NCI-H69 (cell line): ENCODE measurements at places on chromosomes 7 and 10.

- DNase-seq: no peak
Observed at GRCh38 chr7:140676306-140676705, 3.6 kb downstream of the ADCK2 start.

DNA sequence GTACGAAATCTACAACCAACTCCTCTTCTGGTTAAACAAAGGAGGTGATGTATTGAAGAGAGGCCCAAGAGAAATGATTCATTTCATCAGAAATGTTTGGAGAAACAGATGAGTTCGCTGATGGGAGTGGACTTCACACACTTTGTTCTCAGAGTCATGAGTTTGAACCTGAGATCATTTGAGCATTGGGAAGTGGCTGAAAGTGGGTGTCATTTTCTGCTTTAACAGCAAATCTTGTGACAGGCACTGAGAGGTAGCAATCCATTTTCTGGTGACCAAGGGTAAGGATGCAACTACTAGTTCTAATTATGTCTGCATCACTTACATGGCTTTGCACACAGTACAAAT, 51.4 kb downstream of the RBM20 start:
- no peak for DNase-seq

DNA sequence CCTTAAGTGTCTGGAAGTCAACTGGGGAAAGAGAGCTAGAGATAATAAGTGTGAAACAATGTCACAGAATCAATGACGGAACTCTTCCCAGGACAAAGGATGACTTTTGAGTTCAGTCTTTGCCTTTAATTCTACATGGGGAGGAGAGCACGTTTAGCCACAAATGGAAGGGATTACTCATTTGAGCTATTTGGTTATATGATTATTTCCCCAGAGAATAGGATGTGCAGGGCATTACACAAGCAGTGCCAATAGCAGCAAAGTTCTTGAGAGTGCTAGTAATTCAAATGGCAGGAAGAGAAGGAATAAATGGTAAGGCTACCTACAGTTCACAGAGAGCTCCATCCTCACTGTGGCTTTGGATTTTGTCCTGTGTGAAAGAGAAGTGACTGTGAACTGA, 6.0 kb downstream of the EGFR start:
- DNase-seq: no peak

DNA sequence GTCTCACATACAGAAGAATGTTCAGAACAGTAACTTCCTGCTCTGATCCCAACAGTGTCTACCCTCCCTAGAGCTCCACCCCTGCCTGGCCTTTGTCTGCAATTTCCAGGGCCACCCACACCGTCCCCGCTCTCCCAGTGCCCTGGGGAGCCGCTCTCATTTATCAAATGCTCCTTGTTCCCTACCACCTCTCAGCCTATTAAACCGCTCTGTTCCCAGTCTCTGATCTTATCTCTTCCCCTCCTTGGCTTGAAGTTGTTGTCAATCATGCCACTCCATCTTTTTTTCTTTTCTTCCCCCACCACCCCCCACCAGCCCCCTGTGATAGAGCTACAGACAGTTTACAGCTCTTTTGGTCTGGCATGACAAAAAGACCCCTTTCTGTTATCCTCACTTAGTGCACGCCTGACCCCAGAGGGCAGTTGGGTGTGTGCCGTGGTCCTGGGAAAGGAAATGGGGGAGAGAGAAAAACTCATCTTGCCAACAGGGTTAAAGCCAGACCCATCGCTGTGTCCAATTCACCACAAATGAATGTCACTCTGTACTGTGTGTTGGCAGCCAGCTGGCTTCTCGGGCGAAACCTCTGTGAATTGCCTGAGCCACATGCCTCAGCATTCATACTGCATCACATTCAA, 28.8 kb upstream of the HECTD2 start:
- no peak for DNase-seq

DNA sequence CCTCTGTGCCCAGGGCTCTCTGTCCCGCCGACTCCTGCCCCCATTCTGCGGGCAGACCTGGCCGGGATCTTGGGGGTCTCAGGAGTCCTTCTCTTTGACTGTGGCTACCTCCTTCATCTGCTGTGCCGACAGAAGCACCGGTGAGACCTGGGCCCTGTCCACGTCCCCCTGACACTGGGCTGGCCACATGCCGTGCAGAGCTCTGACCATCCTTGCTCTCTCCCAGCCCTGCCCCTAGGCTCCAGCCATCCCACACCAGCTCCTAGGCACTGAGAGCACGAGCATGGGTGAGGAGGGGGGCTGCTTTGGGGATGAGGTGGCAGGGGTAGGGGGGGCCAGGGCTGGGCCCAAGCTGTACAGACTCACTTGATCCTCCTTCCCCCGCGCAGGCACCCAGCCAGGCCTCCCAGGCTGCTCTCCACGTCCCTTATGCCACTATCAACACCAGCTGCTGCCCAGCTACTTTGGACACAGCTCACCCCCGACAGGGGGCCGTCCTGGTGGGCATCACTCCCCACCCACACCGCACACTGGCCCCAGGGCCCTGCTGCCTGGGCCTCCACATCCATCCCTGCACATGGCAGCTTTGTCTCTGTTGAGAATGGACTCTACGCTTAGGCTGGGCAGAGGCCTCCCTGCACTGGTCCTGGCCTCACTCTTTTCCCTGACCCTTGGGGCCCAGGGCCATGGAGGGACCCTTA, 4.8 kb upstream of the PILRB start:
- no peak for DNase-seq

GRCh38 chr10:79443338-79444198, 1.9 kb downstream of the ZCCHC24 start:
- peak; percentile 25 for DNase-seq

- DNase-seq: peak; percentile 83
Observed at GRCh38 chr7:122965306-122965705, 30.2 kb downstream of the TAS2R16 start.

DNA sequence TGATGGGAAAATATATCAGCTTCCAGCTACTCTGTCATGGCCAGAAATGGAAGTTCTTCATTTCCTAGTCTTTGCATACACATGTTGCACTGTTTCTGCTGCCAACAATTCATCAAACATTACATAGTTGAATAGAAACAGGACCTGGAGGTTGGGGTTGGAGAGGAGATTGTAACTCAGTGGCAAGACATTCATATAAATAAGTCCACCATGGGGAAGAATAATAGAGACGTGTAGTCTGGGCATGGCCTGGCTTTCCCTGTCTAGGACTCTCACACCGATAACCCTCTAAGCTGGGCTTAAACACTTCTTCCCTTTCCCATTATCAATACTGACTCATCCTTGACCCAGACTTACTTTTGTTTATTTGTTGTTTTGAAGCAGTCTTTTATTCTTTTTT, 155.7 kb downstream of the PLPP4 start:
- DNase-seq: no peak

DNA sequence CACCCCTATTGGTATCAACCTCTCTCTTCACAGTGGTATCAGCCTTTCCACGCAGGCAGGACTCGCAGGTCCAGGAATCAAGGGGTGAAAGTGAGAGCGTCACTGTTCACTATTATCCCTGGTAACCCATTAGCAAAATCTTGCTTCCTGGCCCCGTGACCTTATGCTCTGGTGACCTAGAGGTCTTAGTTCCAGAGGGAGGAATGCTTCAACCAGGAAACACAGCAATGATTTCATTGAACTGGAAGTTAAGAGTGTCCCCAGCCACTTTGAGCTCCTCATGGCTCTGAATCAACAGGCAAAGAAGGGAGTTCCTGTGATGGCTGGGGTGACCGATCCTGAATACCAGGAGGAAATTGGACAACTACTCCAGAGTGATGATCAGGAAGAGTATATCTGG, 90.6 kb downstream of the CUL2 start:
- no peak for DNase-seq
